AG20443 (cell line): ENCODE measurements at places on chromosomes 5 and 9.

- DNase-seq, result no peak
These were observed 248.4 kb downstream of the CYLC2 start for GRCh38 chr9:103243553-103243952.

- DNase-seq, result peak; percentile 44
These were observed 4.4 kb downstream of the SLC25A25 start for GRCh38 chr9:128072144-128073021.

GRCh38 chr9:20041697-20042081, 252.9 kb upstream of the SLC24A2 start:
- DNase-seq, result no peak

GRCh38 chr5:136222580-136223235, 29.7 kb upstream of the SMIM32 start:
- DNase-seq, result no peak
